ENCODE measurements at places on chromosomes 16 and 17.

- DNase-seq, result no peak
Measured at GRCh38 chr16:24673155-24673554, 56.3 kb upstream of the TNRC6A start.

DNA sequence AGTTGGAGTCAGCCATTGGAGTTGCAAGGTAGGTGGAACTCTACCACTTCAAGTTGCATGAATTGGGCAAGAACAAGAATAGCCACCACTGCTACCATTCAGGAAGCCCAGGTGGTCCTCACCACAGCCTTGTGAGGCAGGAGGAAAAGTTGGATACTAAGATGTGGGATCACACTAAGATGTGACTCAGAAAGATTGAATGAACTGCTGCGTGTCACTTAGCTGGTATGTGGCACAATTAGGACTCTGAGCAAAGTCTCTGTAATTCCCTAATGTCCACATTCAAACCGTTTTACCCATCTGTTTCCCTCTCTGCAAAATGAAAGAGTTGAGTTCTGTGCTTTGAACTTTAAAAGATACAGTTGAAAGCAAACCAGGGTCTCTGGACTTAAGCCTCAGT is 44.7 kb upstream of the HS3ST3A1 start:
- DNase-seq, result no peak

DNA sequence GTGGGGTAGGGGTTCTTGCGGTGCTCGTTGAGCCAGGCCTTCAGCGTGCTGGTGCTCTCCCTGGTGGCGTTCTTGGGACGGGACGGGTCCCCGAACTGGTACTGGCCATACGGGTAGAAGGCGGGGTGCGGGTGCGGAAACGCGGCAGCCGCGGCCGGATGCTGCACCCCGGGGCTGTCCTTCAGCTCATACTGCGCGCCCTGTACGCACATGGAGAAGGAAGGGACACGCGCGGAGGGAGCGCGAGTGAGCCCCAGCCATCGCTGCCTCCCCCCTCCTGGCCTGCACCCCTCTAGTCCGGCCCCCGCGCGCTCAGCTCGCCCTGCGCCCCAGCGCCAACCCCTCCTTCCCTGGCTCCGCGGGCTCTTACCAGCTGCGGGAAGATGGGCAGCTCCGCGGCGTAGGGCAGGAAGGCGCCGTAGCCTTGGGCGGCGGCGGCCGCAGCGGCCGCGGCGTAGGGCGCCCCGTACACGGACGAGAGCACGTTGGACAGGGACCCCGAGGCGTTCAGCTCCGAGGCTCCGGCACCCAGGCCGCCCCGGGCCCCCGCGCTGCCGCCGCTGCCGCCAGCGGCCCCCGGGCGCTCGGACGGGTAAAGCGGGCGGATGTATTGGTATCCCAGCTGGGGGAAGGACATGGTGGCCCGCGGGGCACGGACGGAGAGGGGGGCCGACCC is 1.0 kb downstream of the IRX3 start:
- DNase-seq, result no peak

- DNase-seq, result no peak
Measured at GRCh38 chr17:59542960-59543635, 22.3 kb upstream of the DHX40 start.

DNA sequence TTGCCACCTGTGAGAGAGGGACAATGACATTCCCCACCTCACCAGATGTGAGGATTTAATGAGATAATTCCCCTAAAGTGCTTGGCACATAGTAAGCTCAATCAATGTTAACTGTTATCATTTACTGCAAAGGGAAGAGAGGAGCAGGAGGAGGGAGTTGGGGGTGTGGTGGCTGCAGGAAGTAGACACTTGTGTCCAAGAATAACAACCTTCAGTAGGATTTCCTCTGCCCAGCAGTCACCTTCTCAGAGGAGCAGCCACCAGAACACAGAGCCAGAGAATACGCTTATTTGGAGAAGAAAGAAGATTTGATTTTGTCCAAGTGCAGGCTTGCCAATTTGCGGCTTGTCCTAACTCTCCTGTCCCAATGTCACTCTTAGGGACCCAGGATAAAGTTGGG is 10.2 kb downstream of the CBX4 start:
- no peak for DNase-seq

- DNase-seq, result no peak
Measured at GRCh38 chr16:8372141-8372540, 218.2 kb downstream of the TMEM114 start.

- no peak for DNase-seq
Measured at GRCh38 chr17:39671651-39672521, 3.6 kb downstream of the PNMT start.

DNA sequence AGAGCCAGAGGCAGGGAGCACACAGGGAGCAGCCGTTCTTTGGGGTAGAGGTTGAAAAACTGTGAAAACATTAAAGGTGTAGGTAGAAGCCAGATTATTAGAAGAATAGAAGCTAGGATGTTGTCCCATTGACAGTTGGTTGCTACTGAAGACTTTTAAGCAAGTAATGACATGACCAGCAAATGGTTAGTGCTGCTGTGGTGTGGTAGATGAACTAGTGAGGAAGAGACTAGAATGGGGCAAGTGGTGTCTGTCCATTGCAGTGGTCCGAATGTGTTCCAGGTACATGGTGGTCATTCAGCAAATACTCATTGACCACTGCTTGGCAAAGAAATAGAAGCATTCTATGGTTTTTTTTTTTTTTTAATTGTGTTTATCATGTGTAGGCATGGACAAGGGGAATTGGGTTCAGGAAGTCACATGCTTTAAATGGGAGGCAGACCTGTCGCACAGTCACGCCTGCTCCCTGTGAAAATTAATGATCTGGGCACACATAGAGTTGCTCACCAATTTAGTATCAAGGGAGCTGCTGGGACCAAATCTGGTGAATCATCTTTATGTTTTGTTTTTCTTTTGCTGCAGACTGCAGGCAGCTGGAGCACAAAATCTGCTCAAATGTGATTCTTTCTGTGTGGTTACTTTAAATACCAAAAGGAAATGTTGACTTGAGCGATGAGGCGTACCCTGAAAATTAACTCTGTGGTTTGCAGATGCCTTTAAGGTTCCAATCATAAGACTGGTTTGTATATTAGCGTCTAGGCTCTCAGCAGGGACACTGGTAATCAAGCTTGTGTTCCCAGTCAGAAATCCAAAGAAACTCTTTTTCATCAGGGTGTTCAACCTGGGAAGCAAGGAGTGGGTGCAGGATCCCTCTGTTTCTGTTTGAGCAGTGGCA is 30.7 kb downstream of the YPEL2 start:
- DNase-seq, result peak; percentile 39

- DNase-seq, result no peak
Measured at GRCh38 chr17:69717214-69717613, 302.7 kb downstream of the MAP2K6 start.

DNA sequence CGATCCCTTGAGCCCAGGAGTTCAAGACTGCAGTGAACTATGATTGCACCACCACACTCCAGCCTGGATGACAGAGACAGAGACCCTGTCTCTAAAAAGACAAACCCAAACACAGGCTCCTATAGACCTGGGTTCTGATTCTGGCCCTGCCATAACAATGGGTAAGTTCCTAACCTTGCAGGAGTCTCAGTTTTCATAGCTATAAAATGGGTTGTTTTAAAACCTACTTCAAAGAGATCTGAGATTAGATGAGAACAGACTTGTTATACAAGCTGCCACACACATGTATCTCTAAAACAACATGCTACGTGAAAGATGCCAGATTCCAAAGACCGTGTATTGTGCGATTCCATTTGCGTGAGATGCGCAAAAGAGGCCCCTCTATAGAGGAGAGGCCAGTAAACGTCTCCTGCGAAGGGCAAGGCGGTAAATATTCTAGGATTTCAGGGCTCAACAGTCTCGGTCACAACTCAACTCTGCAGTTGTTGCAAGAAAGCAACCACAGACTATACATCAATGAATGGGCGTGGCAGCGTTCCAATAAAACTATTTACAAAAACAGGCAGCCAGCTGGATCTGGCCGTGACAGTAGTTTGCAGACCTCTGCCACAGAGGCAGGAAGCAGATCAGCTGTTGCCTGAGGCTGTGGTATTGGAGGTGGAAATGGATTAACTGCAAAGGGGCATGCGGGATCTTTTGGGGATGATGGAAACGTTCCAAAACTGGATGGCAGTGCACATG is 5.9 kb downstream of the CORO7 start:
- no peak for DNase-seq

- DNase-seq, result no peak
Measured at GRCh38 chr16:18965555-18965954, 18.2 kb upstream of the TMC7 start.

DNA sequence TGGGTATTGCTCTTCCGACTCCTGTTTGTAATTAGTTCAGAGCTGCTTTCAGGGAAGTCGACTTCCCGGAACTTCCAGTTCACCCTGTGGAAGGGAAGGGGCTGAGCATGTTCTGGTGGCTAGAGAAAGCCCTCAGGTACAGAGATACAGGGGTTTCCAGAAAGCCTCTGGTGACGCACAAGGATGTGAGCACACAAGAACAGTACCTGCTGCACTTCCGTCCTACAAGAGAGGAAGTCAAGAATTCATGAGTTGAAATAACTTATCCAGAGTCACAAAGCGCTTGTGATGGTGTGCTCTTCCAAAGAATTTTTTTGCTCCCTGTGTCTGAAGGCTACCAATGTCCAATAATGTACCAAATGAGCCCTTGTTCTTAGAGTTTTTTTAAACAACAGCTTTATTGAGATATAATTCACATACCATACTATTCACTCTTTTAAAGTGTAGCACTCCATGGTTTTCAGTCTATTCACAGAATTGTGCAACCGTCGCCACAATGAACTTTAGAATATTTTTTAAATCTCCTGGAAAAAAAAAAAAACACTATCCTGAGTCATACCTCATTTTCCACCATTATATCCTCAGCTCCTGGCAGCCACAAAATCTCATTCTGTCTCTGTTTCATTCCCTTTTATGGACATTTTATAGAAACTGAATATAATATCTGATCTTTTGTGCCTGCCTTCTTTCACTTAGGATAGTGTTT is 327.6 kb downstream of the CDH13 start:
- no peak for DNase-seq

- no peak for DNase-seq
Measured at GRCh38 chr17:55237268-55237667, 27.5 kb upstream of the HLF start.

- no peak for DNase-seq
Measured at GRCh38 chr17:44279666-44280391, 11.9 kb upstream of the SLC4A1 start.

GRCh38 chr16:78768226-78768625 is 668.8 kb downstream of the WWOX start:
- DNase-seq, result no peak

GRCh38 chr16:85191341-85191965 is 79.2 kb upstream of the CIBAR2 start:
- DNase-seq, result no peak

- DNase-seq, result no peak
Measured at GRCh38 chr16:65796481-65796880, 570.0 kb upstream of the CDH5 start.

- peak; percentile 12 for DNase-seq
Measured at GRCh38 chr17:56599088-56599487, 5.6 kb downstream of the NOG start.

GRCh38 chr16:57318240-57318970 is 33.9 kb upstream of the PLLP start:
- no peak for DNase-seq

- DNase-seq, result no peak
Measured at GRCh38 chr17:64006361-64007088, 8.4 kb downstream of the PRR29 start.

DNA sequence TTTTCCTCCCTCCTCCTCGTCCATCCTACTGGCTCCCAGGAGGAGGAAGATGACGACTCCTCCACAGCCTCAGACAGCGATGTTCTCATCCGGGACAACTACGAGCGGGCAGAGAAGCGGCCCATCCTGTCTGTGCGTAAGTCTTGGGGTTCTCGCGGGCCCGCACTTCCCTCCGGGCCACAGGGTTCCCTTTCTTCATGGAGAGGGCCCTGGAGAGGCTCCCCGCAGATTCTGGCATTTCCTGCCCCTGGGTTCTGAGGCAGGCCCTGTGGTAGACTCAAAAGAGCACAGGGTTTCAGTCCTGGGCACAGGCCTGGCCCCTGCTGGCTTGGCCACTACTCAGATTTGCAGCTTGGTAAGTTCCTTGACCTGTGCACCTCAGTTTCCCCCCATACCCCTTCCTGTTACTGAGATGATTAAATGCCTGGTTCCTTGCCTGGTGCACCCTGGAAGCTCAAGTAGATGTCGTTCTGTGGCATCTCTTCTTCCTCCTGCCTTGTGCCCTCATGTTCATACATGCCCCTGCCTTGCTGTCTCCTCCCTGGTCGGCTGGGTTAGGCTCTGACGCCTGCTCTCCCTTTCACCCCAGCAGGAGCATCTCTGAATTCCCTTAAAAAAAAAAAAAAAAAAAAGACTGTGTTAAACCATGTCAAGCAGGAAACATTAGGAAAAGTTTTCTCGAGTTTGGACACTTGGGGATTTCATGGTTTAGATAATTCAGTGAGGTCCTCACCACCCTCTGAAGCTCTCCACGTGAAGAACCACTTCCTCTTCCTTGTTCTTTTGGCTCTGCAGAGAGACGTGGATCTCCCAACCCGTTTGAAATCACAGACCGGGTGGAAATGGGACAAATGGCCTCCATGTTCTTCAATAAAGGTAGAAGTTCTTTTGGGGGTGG is 14.3 kb upstream of the NAT9 start:
- no peak for DNase-seq

DNA sequence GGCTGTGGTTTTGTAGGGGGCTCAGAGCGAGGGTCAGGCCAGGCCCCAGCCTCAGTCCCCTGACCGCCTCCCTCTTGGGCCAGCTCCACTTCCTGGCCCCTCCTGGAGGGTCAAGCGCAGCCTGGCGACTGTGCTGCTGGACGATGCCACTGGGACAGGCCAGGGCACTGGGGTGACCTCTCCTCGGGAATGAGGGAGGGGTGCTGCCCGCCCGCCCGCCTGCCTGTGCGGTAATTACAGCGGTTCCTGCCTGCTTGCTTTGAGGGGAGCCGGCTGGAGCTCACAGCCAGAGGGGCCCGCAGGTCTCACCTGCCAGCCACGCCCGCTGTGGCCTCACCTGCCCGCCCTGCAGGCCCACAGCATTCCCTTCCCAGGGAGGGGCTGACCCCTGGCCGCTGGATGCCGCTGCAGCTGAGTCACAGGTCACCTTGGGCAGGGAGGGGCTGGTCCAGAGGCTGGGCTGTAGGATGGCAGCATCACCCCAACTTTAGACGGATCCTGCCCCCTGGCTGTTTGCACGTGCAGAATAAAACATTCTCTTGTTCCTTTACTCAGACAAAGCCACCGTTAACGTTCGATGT is 76.7 kb upstream of the CBX4 start:
- no peak for DNase-seq

GRCh38 chr17:46026166-46027047 is 27.4 kb downstream of the STH start:
- DNase-seq, result no peak

- DNase-seq, result no peak
Measured at GRCh38 chr17:5785867-5786509, 201.7 kb upstream of the NLRP1 start.

DNA sequence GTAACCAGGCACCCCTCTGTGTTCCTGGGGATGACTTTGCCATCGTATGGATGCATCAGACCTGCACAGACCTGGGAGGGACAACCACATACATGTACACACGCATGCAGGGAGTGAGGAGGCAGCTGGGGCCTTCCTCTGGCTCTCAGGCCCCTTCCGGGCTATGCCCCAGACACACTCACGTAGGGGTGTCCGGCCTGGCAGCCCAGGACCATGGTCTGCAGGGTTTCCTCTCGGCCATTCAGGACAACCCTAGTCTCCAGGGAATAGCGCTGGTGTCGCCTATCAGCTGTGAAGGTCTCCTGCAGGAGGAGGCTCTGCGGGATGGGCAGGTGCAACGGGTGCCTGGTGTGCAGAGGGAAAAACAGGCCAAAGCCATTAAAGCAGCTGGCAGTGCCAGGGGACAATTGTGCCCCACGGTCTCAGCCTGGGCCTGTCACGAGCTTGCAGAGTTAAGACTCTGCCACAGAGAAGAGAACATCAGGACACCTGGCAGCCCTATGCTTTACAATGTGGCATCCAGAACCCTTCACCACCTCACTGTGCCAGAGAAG is 101.4 kb downstream of the RMI2 start:
- no peak for DNase-seq

Measured in activated naive CD4-positive, alpha-beta T cell treated with anti-CD3 and anti-CD28 coated beads, Interleukin-2, amount 50 U/mL, for 16 hours (primary cell).